ENCODE measurements at places on chromosomes 3 and 15.

GRCh38 chr3:119481079-119481478 is 12.3 kb downstream of the POGLUT1 start:
- DNase-seq = no peak

DNA sequence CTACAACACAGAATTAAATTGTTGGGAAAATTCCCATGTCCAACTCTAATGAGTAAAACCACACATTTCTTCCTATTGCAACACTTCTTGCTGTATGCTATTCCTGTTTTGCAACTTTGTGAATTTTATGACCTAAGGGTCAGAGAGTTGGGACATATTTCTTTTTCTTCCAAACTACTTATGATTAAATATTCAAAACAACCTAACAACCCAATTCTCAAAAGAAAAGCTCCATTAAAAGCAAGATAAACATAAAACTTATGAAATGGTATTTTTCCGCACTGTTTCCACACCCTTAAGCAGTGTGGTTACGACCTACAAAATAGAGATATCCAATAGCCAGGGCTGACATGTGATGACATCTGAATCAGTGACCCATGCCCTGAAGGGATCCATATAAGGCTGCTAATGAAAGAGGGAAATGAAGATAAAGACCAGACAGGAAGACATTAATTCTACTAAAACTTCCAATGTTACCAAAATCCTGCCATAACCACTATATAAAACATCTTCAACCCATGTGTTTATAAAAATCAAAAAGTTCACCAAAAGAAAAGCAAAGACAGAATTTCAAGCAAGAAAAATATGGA is 45.6 kb downstream of the DMXL2 start:
- DNase-seq = no peak

DNA sequence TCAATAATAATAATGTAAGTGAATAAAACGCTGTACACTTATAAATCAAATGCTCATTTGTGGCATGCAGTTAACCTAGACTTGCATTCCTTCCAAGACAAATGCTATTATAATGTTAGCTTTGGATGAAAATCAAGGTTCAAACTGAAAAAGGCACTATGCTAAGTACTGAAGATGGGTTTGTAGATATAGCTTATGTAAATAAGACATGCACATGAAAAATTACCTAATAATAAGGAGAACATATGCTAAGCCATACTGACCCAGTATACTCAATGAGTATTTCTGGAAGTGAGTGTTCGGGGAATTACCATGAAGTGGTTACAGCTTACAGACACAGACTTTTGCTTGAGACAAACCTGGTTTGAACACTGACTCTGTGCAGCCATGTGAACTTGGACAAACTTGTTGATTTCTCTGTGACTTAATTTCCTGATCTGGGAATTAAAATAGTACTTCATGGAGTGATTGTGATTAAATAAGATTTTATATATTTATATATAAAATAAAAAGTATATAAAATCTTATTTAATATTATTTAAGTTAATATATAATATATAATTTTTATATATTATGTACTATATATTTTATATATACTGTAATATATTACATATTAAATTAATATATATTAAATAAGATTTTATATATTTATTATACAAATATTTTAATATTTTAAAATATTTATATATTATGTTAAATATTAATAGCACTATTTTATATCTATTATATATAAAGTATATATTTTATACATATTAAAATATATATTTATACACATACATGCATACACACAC is 159.2 kb downstream of the ZPLD1 start:
- DNase-seq = no peak

GRCh38 chr3:130488288-130488687 is 28.7 kb upstream of the COL6A6 start:
- DNase-seq = no peak
